Left lung (tissue), 14 donors: ENCODE measurements at places on chromosomes 5 and 9. TPM values are rescaled to one million over a fixed set of nuclear protein-coding genes. Genes with fewer than 3 reads are reported as not detected.

GRCh38 chr9:77806741-77807140 lies 158.6 kb upstream of the GNA14 start:
- no peaks in the 10 kb centered on the region for H3K27me3 ChIP-seq
- no peak for DNase-seq
- no peak overlapping the region for H3K4me3 ChIP-seq
- peak overlapping the region; percentile 24 for H3K27ac ChIP-seq

DNA sequence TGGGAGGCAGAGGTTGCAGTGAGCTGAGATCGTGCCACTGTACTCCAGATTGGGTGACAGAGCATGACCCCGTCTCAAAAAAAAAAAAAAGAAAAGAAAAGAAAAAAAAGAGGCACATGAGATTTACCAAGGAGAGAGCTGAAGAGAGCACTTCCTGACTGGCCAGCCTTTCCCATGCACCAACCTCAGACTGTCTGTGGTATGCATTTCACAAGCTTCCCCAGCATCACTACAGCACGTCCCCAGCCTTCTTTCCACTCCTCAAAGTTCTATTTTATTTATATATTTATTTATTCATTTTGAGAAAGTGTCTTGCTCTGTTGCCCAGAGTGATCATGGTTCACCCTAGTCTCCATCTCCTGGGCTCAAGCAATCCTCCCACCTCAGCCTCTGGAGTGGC lies 13.6 kb upstream of the FUBP3 start:
- H3K27ac ChIP-seq, result no peak overlapping the region
- peaks cover 10% of the 10 kb centered on the region for H3K27me3 ChIP-seq
- no peaks in the 10 kb centered on the region for H3K4me1 ChIP-seq
- no peak for DNase-seq

The ZNF366 gene
- 5.6 TPM for total RNA-seq

The PKN3 gene
- total RNA-seq, result 11.8 TPM

The SAPCD2 gene
- total RNA-seq, result 2.7 TPM

The HBEGF gene
- total RNA-seq, result 33.8 TPM

DNA sequence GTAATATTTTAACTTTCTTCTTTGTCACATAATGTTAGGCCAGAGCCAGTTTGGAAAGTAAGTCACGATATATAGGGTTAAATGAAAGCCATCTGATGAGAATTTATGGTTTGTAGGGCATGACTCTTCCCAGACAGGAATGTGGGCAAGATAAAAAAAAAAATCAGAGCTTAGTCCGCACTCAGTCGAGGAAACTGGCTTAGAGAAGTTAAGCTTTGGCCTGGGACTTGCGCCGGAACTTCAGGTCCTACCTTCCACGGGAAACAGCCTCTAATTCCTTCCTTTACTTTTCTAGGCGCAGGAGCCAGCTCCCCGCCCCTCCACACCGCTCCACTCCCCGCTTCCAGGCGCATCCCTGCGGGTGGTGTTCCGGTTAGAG lies 475 bp downstream of the DDX31 start:
- H3K4me3 ChIP-seq, result peak overlapping the region; percentile 93
- DNase-seq, result peak; percentile 67
- no peaks in the 10 kb centered on the region for H3K27me3 ChIP-seq
- peak overlapping the region; percentile 95 for H3K27ac ChIP-seq
- H3K36me3 ChIP-seq, result no peaks in the 10 kb centered on the region
- H3K4me1 ChIP-seq, result peaks cover 51% of the 10 kb centered on the region

DNA sequence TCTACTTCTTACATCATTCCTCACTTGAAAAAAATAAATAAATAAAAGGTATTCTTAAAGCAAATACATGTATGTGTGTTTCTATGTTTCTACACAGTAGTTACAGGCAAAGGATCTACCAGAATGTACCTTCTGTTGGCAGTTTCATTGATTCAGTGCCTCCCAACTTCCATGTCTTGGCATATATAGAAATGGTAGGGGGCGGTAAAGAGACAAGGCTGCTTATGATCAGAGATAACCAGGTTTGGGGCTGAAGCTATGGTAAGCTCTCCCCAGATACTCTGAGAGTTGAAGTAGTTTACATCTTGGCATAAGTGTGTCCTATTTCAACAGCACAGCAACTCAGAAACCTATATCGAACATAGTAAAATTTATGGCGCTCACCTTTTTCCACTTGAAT lies 1075.4 kb upstream of the C9orf72 start:
- no peak overlapping the region for H3K27ac ChIP-seq
- no peak overlapping the region for H3K4me3 ChIP-seq
- no peak for DNase-seq
- H3K27me3 ChIP-seq, result no peaks in the 10 kb centered on the region
- no peaks in the 10 kb centered on the region for H3K36me3 ChIP-seq
- H3K4me1 ChIP-seq, result no peaks in the 10 kb centered on the region

DNA sequence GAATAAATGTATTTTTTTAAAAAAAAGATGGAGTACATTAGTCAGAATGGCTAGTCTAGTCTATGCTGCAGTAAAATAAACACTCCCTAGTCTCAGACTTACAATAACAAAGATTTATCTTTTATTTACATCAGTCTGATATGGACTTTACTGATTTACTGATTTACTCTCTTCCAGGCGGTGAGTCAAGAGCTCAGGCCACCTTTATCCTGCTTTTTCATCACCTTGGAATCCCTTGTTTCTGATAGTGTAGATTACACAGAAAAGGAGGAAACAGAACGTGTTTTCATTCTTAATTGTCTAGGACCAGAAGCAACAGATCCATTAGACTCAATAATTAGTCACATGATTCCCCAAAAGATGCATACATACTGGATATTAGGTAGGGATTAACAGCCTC lies 290.1 kb upstream of the TRPC7 start:
- H3K27me3 ChIP-seq, result no peaks in the 10 kb centered on the region
- no peak for DNase-seq
- no peaks in the 10 kb centered on the region for H3K4me1 ChIP-seq
- H3K4me3 ChIP-seq, result no peak overlapping the region
- H3K27ac ChIP-seq, result no peak overlapping the region

- DNase-seq, result no peak
- no peaks in the 10 kb centered on the region for H3K36me3 ChIP-seq
- H3K27me3 ChIP-seq, result no peaks in the 10 kb centered on the region
These were observed 52.7 kb upstream of the NR5A1 start for GRCh38 chr9:124559871-124560270.

DNA sequence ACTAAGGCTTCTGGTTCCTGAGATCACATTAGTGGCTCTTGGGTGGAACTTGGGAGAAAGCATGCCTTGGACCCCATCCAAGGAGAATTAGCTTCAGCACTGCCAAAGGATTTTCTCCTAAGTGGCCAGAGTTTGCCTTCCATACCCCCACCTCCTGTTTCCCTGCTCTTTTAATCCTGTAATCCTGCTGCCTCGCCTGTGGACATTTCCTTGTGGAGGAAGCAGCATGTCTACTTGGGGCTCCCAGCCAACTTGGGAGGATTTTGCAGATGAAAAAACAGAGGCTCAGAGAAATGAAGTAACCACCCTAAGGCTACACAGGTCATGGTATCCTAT lies 1.6 kb downstream of the ARSI start:
- peak overlapping the region; percentile 27 for H3K4me3 ChIP-seq
- H3K36me3 ChIP-seq, result no peaks in the 10 kb centered on the region
- H3K27me3 ChIP-seq, result peaks cover 11% of the 10 kb centered on the region
- peak; percentile 73 for DNase-seq
- no peak overlapping the region for H3K27ac ChIP-seq

The LHX6 gene
- 9.1 TPM for total RNA-seq

The SLC36A3 gene
- not detected for total RNA-seq

DNA sequence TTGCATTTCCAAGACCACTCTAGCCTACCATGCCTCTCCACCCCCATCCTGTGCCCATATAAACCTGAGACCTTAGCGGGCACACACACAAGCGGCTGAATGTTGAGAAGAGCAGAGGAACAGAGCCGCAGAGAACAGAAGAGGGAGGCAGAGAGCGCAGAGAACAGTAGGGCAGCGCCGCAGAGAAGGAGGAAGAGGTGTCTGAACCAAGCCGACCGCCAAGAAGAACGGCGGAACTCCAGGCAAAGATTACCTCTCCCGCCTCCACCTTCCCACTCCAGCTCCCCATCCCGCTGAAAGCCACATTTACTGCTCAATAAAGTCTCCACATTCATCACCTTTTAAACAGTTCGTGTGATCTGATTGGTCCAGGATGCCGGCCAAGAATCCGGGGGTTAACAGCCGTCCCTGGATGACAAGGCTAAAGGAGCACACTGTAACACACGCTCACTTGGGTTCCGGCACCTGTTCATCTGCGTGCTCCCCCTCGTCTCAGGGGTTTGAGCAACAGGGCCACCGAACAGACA lies 33.2 kb downstream of the GRIN3A start:
- H3K4me1 ChIP-seq, result no peaks in the 10 kb centered on the region
- H3K36me3 ChIP-seq, result no peaks in the 10 kb centered on the region
- no peak overlapping the region for H3K27ac ChIP-seq
- no peaks in the 10 kb centered on the region for H3K27me3 ChIP-seq
- DNase-seq, result no peak

- no peak for DNase-seq
- no peaks in the 10 kb centered on the region for H3K36me3 ChIP-seq
- no peak overlapping the region for H3K27ac ChIP-seq
- H3K27me3 ChIP-seq, result no peaks in the 10 kb centered on the region
- H3K4me3 ChIP-seq, result no peak overlapping the region
These were observed 206.0 kb upstream of the PRR16 start for GRCh38 chr5:120258123-120258522.

The FAXDC2 gene
- 17.9 TPM for total RNA-seq

The SEMA5A gene
- total RNA-seq, result 29.5 TPM

- no peak overlapping the region for H3K4me3 ChIP-seq
- H3K27me3 ChIP-seq, result no peaks in the 10 kb centered on the region
- no peaks in the 10 kb centered on the region for H3K36me3 ChIP-seq
- no peak for DNase-seq
- H3K27ac ChIP-seq, result no peak overlapping the region
These were observed 145.4 kb downstream of the MTX3 start for GRCh38 chr5:79845448-79846197.

The TYRP1 gene
- 5.6 TPM for total RNA-seq

The HARS2 gene
- 25.2 TPM for total RNA-seq

GRCh38 chr9:35990155-35990554 lies 32.2 kb upstream of the OR2S2 start:
- no peak overlapping the region for H3K4me3 ChIP-seq
- H3K27ac ChIP-seq, result no peak overlapping the region
- H3K27me3 ChIP-seq, result no peaks in the 10 kb centered on the region
- H3K4me1 ChIP-seq, result no peaks in the 10 kb centered on the region

The SLC6A19 gene
- total RNA-seq, result not detected

The ANKRD20A1 gene
- total RNA-seq, result 2.2 TPM

GRCh38 chr9:84145780-84146179 lies 165.2 kb downstream of the RMI1 start:
- H3K27ac ChIP-seq, result no peak overlapping the region
- no peak overlapping the region for H3K4me3 ChIP-seq
- H3K36me3 ChIP-seq, result no peaks in the 10 kb centered on the region
- H3K27me3 ChIP-seq, result peaks cover 35% of the 10 kb centered on the region
- H3K4me1 ChIP-seq, result no peaks in the 10 kb centered on the region
- DNase-seq, result no peak

- H3K36me3 ChIP-seq, result peaks cover 81% of the 10 kb centered on the region
- no peak overlapping the region for H3K4me3 ChIP-seq
- no peaks in the 10 kb centered on the region for H3K27me3 ChIP-seq
- DNase-seq, result no peak
These were observed 4.4 kb upstream of the DIAPH1 start for GRCh38 chr5:141623186-141623585.

- H3K36me3 ChIP-seq, result no peaks in the 10 kb centered on the region
- DNase-seq, result no peak
These were observed 116.1 kb upstream of the IRX4 start for GRCh38 chr5:1998716-1999317.

The OSMR gene
- total RNA-seq, result 103 TPM

DNA sequence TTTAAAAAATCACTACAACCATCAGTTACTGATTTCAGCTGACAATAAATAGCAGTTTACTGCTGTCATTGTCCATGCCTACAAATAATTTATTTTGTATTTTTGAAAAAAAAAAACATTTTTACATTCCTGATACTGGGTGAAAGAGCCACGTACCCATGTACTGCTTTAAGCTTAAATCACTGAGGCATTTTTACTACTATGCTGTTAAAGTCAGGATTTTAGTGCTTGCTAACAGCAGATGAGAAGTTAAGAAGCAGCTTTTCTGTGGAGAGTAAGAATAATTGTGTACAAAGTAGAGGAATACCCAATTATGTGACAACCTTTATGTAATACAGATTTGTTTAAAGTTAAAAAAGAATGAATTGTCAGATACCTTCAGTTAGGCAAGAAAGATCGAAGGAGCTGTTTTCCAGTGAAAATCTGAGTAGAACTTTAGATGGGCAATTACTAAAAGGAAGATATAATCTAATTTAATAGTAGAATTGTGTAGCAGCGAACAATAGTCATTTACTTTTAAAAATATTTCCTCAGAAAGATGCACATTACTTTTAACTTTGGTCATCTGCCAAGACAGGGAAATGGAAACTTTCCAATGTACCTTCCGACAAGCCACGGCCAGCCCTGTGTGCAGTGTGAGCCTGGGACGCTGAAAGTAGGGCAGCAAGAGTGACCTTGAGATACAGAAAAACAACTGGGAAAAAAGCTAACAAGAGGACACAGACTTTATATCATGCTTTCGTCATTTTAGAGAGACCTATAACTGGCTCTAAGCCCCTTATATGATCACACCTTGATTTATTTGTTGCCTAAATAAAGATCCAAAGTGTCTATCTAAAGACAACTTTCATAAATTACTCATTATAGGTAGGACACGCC lies 39.9 kb downstream of the RHOBTB3 start:
- H3K4me3 ChIP-seq, result no peak overlapping the region
- H3K27ac ChIP-seq, result no peak overlapping the region
- no peaks in the 10 kb centered on the region for H3K27me3 ChIP-seq
- peaks cover 12% of the 10 kb centered on the region for H3K4me1 ChIP-seq
- DNase-seq, result no peak

GRCh38 chr9:114900942-114901802 lies 29.2 kb downstream of the TNFSF8 start:
- no peak overlapping the region for H3K4me3 ChIP-seq
- peaks cover 8% of the 10 kb centered on the region for H3K4me1 ChIP-seq
- H3K27ac ChIP-seq, result no peak overlapping the region
- H3K36me3 ChIP-seq, result peaks cover 4% of the 10 kb centered on the region

The C6 gene
- 0.79 TPM for total RNA-seq

The GHR gene
- total RNA-seq, result 5.7 TPM

The SPINK1 gene
- total RNA-seq, result 12.7 TPM

- H3K36me3 ChIP-seq, result peaks cover 25% of the 10 kb centered on the region
- H3K4me3 ChIP-seq, result peak within 1 kb of the TSS; percentile 97
- DNase-seq, result peak; percentile 88
- H3K4me1 ChIP-seq, result peaks cover 64% of the 10 kb centered on the region
- no peaks in the 10 kb centered on the region for H3K27me3 ChIP-seq
- peak within 1 kb of the TSS; percentile 90 for H3K27ac ChIP-seq
These were observed at the start of gene GAPVD1 for GRCh38 chr9:125261501-125262293. GAPVD1 (plus strand) TSS chr9:125261826; CDS start chr9:125298922, 37,096 bp downstream.

GRCh38 chr9:13063880-13064459 lies 215.5 kb downstream of the MPDZ start:
- no peak for DNase-seq
- H3K36me3 ChIP-seq, result no peaks in the 10 kb centered on the region

The UNC5A gene
- 0.24 TPM for total RNA-seq

DNA sequence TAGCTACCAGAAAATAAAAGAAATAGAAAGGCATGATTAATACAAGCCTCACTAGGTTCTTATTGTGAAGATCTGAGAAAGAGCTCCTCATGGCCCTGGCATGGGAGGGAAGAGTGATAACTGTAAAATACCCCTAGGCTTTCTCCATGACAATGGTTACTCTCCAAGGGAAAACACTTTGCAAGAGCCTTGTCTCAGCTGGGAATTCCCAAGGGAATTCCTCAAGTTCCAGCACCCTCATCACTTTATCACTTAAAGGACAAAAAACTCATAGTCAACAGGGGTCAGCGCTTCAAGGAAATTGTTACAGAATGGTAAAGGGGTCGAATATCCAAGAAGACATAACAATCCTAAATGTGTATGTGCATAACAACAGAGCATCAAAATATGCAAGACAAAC lies 21.2 kb downstream of the SYK start:
- no peaks in the 10 kb centered on the region for H3K4me1 ChIP-seq
- no peaks in the 10 kb centered on the region for H3K27me3 ChIP-seq
- H3K27ac ChIP-seq, result no peak overlapping the region
- H3K36me3 ChIP-seq, result peaks cover 9% of the 10 kb centered on the region
- H3K4me3 ChIP-seq, result no peak overlapping the region
